ENCODE measurements at places on chromosomes 7 and 10.

DNA sequence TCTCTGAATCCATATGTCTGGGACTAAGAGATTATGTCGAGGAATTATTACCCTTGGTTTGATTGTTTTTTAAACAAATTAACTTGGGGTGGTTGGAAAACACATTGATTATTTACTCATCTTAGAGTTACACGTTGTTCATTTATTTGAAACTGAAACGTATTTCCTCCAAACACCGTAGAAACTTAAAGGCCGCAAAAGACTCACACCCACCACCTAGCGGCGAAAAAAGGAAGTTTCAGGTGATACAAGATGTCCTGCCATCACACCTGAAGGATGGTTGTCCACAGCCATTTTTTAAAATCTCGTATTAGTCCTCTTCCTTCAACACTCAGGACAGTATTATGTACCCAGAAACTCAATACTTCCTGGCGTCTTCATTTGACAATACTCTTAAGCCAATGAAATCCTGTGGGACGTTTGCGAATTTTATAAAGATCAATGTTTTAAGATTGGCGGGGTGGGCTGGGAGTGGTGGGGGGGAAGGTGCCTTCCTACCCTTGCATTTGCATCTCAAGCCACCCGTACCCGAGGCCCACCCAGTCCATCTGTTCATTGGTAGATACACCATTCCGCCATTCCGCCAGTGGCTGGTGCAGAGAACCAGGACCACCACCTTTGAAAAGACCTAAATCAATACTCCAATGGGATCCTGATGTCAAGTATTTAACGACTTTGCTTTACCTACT, 1.4 kb upstream of the LCOR start:
- peak; percentile 37 for DNase-seq

DNA sequence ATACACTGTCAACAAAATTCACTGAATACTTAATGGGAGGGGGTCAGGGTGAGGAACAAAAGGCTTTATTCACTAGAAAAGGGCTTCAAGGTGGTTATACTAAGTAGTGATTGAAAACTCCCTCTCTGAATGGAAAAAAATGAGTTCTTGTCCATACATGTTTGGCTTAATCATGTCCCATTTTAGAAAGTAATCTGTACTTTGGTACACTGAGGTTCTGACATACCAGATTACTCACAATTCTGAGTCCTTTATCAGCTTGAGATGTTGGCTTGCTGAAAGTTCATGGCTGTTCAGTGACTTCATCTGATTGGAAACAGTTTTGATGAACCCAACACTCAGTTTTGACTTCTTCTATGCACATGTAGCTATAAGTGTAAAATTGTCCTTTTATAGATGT, 12.8 kb upstream of the NOBOX start:
- no peak for DNase-seq

DNA sequence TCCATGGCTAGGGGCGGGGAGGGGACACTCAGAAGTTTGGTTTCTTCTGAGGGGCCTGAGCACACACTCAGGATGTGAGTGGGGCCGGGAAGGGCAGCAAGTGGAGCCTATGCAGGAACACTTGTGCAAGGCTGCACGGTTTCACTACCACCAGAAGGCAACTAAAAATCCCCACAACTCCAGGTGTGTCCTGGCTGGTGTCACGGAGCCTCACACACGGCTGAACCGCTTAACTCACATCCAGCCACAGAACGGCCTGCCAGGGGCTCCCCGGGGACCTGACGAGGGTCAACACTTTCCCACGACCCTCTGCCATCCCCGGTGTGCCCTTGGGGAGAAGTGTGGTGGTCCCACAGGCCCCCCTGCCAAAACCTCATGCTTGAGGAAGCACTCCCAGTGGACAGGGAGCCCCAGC, 173.9 kb downstream of the ELFN1 start:
- no peak for DNase-seq

DNA sequence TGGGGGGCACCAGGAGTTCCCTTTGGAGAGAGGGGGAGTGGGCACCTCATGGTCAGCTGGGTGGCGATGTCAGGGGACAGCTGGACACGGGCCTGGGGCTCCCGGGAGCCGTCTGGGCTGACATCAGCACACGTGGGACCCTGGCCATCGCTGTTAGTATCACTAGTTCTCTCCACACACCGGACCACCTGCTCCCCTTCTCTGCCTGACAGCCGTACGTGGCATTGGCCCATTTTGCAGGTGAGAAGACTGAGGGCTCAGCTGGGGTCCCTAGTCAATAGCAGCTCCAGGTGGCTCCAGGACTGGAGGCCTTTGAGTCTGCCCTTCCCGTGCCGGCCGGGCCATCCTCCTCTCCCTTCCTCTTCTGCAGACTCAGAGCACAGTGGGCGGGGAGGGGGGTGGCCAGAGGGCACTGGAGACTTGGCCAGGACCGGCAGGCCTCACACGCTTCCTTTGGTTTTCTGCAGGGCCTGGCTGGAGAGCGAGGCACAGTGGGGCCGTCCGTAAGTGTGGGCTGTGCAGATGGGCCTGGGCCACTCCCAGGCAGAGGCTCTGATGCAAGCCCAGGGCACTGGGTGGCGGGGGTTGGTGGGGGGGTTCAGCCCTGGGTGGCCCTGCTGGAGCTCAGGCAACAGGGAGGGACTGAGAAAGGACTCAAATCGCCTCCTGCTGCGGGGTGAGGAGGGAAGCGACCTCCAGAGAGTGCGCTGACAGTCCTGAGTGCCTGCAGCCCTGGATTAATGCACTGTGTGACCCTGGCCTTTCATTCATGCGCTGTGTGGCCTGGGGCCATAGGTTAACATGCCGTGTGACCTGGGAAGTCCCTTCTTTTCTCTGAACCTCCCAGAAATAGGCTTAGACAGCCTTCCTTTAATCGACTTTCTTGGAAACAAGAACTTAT, 78.2 kb downstream of the MYL10 start:
- DNase-seq = no peak

DNA sequence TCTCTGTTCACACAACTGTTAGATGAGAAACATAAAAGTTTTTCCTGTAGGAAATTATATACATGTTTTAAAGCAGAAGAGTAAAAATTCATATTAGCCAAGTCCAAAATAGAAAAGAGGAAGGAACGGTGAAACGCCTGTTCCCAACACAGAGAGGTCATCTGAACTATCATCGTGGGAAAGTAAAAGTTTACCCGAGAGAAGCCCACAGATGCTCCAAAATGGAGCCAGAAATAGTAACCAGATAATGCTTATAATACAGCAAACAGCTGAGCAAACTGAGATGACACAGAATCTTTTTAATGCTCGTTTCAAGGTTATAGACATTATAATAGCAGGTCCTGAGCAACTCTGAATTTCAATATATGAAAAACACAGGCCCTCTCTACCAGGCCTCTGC, 24.5 kb downstream of the FRMD4A start:
- no peak for DNase-seq

- no peak for DNase-seq
Measured at GRCh38 chr10:120749072-120749471, 102.1 kb upstream of the WDR11 start.

DNA sequence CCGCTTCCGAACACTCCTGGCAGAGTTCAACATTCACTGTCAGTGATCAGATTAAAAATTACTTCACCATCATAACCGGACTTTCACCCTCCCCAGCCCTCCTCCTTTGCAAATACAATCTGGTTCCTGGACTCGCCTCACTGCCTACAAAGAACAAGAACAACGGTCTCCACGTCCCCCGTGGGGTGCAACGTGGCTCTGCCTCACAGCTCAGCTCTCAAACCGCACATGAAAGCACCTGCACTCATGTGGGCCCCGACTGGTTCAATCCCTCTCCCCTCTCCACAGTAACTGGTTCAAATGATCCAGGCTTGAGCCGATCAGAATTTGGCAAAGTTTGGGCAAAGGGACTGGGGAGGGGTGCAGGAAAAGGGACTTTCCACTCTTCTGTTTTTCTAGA, 21.0 kb downstream of the ASB13 start:
- DNase-seq = no peak

DNA sequence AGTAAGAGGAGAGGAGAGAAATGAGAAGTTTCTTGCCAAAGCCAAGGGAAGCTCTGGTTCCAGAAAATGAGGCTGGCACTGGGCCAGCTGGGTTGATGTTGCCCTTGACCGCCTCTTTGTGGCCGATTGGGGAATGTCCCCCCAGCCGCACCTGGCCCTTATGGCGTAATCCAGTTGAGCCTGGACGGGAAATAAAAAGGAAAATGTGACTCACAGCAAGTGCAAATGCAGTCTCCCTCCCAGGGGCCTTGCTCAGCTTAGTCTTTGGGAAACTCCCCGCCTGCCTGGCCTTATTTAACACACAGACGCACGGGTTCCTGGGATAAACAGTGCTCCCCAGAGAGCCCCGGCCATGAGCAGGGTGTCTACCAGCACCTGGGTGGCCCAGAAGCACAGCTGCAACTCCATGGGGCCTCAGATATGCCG, 174.8 kb downstream of the KIAA1217 start:
- DNase-seq = peak; percentile 94

- DNase-seq = no peak
Measured at GRCh38 chr7:48085942-48086341, 3.1 kb upstream of the UPP1 start.

- DNase-seq = no peak
Measured at GRCh38 chr10:89369156-89370105, 8.4 kb upstream of the IFIT1B start.

- DNase-seq = no peak
Measured at GRCh38 chr7:90597563-90598253, 1.6 kb downstream of the CDK14 start.

DNA sequence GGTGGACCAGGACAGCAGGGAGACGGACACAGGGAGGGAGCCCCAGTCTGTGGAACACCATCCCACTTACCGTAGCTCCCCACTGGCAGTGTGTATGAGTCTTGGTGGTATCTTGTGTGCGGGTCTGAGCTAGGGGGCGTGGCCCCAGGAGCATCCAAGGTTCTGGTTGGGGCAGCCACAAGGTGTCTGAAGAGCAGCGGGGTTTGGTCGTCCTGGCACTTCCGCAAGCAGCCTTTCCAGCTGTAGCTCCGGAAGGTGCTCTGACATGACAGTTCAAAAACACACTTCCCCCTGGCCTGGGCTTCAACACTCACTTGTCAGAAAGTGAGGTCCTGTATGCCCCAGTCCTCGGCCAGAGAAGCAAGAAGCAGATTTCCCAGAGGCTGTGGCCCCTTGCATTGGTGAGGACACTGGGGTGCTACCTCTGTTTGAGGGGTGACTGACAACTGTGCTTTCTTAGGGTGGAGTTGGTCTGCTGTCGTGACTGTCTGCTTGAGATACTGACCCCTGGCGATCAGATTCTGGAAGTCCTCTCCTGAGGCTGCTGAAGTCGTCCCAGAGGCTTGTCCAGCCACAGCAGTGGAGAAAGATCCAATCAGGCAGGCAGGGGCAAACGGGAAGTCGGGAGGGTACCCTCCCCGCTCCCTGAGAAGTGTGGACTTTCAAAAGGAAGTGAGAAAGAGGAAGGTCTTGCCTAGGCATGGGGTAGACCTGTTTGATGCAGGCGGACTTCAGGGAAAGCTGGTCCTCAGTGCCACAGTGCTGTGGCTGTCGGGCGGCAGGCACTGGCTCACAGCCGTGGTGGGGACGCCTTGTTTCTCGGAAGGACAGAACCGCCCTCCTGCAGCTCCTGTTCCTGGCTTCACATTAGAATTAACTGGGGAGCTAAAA, 51.4 kb upstream of the PFKFB3 start:
- DNase-seq = no peak

DNA sequence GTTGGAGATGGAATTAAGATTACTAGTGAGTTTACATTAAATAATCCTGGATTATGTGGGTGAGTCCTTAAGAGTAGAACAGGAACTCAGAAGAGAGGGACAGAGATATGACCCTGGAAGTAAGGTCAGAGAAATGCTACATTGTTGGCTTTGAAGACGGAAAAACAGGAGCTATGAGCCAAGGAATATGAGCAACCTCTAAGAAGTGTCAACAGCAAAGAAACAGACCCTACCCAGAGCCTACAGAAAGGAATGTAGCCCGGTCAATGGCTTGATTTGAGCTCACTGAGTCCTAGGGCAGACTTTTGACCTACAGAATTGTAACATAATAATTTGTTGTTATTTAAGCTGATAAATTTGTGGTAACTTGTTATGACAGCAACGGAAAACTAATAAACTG, 304.9 kb downstream of the IPMK start:
- DNase-seq = no peak

DNA sequence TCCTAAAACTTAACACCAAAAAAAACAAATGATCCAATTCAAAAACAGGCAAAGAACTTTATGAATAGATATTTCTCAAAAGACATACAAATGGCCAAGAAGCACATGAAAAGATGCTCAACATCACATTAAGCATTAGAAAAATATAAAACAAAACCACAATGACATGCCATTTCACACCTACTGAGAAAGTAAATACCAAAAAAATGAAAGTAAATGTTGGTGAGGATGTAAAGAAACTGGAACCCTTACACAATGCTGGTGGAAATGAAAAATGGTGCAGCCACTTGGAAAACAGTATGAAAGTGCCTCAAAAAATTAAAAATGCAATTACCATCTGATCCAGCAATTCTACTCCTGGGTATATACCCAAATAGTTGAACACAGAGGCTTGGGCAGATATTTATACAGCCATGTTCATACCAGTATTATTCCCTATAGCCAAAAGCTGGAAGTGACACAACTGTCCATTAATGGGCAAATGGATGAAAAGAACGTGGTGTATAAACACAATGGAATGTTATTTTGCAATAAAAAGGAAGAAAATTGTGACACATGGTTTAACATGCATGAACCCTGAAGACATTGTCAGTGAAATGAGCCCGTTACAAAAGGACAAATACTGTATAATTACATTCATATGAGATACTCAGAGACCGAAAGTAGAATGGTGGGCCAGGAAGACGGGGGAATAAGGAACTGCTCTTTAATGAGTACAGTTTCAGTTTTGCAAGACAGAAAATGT, 89.0 kb downstream of the JMJD1C start:
- peak; percentile 87 for DNase-seq

GRCh38 chr10:30509508-30509907, 75.5 kb downstream of the MAP3K8 start:
- no peak for DNase-seq

DNA sequence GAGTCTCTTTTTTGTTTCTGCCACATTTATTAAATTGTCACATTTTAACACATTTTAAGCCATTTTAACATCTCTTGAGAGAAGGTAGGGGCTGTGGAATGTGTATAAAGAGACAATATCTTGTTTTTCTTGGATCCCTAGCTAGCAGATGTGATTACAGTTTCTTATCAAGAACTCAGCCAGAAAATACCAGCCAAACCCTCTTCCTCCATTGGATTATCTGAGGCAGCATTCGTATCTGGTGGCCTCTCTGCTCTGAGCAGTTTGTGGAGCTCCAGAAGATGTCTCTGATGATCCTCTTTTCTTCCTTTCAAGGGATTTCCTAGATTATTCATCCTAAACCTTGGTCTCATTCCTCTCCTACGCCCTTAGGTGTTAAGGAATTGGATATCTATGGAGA, 35.3 kb upstream of the PFKFB3 start:
- DNase-seq = no peak

All from fibroblast of skin of left quadriceps (primary cell).